ENCODE measurements at places on chromosomes 16 and 17.

GRCh38 chr17:43457362-43457692, 26.4 kb upstream of the DHX8 start:
- no peak for DNase-seq

DNA sequence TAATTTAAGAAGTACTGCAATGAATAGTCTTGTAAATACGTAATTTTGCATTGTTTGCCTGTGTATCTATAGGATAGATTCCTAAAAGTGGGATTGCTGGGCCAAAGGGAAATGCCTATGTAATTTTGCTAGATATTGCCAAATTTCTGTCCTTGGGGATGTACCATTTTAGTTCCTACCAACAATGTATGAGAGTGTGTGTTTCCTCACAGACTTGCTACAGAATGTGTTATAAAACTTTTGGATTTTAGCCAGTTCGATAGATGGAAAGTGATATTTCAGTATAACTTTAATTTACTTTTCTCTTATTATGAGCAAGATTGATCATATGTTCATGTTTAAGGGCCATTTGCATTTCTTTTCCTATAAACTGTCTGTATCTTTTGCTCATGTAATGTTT, 8.3 kb downstream of the TANGO6 start:
- DNase-seq: no peak

DNA sequence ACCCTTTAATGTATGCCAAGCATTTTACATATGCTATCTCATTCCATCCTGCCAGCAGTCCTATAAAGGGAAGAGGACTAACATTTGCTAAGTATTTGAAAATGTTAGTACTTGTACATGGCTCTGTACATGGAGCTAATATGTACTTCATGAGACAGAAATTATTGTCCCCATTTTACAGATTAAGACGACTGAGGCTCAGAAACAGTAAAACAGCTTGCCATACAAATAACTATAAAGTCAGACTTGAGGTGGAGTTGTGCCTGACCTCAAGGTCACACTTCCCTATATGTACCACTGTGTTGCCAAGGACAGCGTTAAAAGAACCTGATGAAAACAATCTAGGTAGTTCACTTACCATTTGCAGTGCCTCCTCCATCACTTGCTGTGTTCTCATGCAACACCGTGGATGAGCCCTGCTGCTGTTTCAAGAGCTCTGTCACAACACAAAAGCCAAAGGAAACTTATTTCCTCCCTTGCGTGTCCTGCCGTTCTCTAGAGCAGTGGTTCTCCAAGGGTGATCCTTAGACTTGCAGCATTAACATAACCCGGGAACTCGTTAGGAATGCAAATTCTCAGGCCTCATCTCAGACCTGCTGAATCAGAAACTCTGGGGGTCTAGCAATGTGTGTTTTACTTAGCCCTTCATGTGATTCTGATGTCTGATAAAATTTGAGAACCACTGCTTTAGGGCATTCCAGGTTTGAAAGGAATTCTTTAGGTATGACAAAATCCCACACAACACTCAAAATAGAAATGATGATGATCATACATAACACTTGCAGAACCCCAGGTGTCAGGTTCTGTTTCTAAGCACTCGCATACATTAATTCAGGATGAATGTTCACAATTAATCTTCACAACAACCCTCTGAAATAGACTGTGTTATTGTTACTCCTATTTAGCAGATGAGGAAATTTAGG, 51.2 kb upstream of the MTMR4 start:
- no peak for DNase-seq

GRCh38 chr17:44673893-44674292, 15.7 kb downstream of the CCDC43 start:
- no peak for DNase-seq

DNA sequence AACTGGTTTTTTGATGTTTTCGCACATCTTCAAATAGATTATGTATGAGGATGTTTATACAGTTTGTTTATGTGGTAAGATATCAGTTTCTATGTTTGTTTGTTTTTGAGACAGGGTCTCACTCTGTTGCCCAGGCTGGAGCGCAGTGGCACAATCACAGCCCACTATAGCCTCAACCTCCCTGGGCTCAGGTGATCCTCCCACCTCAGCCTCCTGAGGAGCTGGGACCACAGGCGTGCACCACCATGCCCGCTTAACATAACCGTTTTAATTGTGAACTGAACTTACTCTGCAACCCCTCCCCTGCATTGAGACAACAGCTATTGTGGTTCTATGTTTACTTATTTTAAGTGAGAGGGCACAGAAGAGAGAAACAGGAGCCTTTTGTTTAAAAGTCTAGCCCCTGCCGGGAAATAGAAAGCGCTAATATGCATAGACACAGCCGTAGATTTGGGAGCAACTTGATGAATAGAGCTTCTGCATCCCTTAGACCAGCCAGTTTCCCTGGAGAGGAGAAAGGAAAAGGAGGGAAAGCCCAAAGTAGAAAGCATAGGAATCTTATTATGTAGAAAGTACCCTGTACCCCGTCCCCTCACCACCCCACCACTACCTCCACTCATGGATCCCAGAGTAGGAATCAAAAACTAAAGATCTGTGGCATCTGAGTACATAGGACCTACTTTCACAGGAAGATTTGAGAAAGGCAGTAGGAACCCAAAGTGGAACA, 19.6 kb upstream of the APPBP2 start:
- no peak for DNase-seq

DNA sequence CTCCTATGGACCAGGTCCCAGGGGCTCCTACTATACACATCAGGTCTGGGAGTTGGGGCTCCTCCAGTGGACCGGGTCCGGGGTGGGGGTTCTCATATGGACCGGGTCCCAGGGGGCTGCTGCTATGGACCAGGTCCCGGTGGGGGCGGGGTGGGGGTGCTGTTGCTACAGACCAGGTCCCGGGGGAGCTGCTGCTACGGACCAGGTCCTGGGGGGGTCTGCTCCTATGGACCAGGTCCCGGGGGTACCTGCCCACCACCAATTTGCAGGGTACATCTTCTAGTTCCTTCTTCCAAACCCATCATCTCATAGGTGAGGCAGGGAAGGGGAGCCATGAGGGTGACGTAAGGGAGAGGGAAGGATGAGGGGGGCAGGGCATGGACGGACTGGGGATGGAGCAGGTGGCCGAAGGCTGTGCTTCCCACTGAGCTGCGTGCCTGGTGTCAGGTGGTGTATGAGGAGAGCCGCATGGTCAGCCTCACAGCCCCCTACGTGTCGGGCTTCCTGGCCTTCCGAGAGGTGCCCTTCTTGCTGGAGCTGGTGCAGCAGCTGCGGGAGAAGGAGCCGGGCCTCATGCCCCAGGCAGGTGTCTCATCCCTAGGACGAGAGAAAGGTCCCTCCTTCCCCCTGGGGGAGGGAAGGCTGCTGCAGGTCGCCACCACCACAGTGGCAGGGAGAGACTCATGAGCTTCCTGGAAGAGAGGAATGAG, 6.6 kb downstream of the ENDOV start:
- DNase-seq: no peak

DNA sequence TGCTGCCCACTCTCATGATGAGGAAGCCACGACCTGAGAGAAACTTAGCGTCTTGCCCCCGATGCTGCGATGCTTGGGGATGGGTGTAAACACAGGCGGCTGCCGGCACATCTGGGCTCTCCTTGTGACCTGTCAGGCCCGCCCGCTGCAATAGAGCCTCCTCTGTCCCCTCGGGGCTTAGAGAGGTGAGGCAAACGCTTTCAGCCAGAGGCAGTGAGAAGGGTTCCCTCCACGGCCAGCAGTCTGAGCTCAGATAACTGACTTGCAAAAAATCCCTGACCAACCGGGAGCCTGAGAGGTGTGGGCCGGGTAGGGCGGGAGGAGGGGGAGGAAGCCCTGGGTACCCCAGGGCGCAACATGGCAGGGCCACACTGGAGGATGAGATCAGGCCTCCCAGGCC, 260.6 kb downstream of the C16orf95 start:
- DNase-seq: no peak

GRCh38 chr16:90019543-90020259, 445 bp upstream of the DBNDD1 start:
- DNase-seq: peak; percentile 57

- no peak for DNase-seq
Measured at GRCh38 chr16:80693553-80693952, 110.8 kb downstream of the CDYL2 start.

DNA sequence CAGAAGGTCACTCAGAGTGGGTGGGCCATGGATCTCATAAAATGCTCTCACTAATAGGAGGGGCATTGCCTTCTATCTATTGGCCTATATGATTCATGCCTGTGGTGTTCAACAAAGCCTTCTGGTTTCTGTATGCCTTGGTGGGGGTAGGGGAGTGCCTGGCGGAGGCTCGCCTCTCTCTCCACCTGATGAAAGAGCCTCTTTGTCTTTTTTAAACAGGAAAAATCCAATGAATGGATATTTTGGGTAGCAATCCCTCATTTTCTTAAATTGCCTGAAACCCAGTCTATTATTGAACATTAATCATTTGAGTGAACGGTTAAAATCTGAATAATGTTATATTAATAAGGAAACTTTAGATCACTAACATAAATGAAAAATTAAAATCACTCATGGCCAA, 90.6 kb downstream of the TOX3 start:
- no peak for DNase-seq

DNA sequence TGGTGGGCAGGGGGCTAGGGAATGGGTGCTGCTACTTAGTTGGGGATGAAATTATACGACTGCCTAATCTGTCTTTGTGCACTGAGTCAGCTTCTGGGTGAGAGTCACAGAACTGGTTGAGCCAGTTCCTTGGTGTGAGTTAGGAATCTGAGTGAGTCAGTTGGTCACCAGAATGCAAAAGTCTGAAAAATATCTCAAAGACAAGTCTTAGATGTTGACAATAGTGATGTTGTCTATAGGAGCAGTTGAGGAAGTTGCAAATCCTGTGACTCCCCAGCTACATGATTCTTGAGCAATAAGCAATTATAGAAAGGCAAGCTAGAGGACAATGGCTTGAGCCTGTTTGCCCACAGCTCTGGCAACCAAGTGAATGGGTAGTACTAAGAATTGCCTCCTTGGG, 399.2 kb downstream of the CNTNAP4 start:
- DNase-seq: no peak

GRCh38 chr17:82400206-82400605, 17.9 kb upstream of the HEXD start:
- no peak for DNase-seq

DNA sequence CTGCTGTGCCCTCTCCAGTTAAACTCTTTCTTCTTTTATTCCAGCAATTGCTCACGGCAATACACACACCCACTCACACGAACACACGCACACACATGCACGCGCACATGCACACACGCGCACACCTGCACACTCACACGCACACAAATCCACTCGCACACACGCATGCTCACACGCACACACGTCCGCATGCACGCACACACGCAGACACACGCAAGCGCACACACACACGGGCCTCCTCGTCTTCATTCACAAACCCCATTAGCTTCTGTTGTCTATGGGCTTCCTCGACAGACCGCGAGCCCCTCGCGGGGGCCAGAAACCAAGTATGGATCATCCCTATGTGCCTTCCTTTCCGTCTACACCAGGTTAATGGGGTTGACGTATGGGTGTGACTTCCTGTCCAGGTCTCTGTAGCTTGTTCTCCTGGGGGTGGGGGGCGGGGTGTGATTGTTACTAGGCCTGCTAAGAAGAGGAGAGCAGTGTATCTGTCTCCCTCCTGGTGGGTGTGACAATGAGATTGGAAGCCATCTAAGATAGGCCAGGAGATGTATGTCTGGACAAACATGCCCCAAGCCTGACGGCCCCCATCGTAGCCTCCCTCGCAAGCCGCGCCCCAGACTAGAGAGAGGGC, 670 bp upstream of the CTF1 start:
- DNase-seq: no peak

DNA sequence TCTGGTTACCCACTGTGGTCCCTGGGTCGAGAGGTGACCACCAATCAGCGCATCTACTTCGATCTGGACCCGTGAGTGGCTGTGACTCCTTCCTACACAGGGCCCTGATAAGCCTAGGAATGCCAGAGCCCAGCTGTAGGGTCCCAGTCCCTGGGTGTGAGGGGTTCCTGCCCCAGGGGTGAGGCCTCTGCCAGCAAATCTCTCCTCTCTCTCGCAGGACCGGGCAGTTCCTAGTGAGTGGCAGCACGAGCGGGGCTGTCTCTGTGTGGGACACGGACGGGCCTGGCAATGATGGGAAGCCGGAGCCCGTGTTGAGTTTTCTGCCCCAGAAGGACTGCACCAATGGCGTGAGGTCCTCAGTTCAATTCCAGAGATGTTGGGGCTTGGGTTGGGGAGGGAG, 2.2 kb upstream of the EFNB3 start:
- no peak for DNase-seq

GRCh38 chr17:57911834-57912673, 43.2 kb downstream of the CUEDC1 start:
- DNase-seq: no peak

GRCh38 chr17:3656755-3657587, 11.4 kb downstream of the TAX1BP3 start:
- no peak for DNase-seq

DNA sequence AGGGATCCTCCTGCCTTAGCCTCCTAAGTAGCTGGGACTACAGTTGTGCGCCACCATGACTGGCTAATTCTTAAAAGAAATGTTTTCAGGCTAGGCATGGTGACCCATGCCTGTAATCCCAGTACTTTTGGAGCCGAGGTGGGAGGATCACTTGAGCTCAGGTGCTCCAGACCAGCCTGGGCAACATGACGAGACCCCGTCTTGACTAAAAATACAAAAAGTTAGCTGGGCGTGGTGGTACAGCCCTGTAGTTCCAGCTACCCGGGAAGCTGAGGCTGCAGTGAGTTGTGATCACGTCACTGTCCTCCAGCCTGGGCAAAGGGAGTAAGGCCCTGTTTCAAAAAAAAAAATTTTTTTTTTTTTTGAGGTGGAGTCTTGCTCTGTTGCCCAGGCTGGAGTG, 173.1 kb downstream of the SEC14L1 start:
- peak; percentile 5 for DNase-seq

GRCh38 chr16:8377864-8378263, 212.4 kb downstream of the TMEM114 start:
- DNase-seq: no peak

GRCh38 chr17:60422162-60422665, at the start of gene CHCT1:
Gene CHCT1 (plus strand): TSS chr17:60422489. CDS start chr17:60422593, 104 bp downstream.
- no peak for DNase-seq

DNA sequence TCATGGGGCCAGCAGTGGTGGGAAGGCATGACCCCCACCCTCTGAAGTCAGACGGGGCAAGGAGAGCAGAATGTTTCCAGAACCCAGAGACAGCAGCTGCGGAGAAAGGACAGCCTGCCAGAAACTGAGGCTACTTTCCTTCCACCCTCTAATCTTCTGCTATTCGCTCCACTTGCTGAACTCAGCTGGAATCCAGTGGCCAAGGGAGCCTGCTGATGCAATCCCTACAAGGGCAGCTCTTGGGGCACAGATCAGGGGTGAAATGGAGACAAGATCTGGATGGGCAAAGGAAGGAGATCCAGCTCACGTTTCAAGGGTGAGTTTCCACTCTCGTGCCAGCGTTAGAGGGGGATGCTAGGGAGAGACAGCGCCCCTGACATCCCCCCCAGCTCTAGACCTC, 479.1 kb downstream of the SLC39A11 start:
- DNase-seq: no peak

GRCh38 chr17:71870546-71870862, 250.3 kb upstream of the SOX9 start:
- no peak for DNase-seq
